8988T (cell line): ENCODE measurements at places on chromosomes 12 and 14.

GRCh38 chr12:93785249-93786010, 108.3 kb downstream of the CRADD start:
- DNase-seq: peak; percentile 17

DNA sequence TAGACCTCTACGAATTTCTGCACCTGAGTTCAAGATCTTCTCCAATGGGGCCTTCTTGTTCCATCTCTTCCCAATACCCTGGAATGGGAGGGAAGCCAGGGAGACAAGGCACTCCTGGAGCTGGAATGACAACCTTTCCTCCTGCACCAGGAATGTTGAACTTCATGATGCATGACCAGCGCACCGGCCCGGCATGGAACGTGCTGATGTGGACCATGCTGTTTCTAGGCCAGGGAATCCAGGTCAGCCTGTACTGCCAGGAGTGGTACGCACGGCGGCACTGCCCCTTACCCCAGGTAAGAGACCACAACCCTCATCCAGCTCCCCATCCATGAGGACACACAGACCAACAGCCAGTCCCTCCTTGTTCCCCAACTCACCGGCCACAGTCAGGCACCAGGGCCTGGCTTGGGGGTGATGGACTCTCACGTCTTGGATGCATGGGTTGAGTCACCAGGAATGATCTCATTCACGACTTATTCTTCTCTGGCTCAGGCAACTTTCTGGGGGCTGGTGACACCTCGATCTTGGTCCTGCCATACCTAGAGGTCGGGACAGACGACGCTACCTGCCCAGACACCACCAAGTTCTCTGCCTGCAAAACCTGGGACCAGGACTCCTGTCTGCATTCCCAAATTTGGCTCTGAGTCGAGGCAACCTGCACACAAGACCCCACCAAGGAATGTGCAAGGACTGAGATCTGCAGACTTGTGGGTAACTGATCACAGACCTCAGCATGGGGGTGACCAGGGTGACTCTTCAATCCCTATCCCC, 20.5 kb downstream of the SOAT2 start:
- no peak for DNase-seq

DNA sequence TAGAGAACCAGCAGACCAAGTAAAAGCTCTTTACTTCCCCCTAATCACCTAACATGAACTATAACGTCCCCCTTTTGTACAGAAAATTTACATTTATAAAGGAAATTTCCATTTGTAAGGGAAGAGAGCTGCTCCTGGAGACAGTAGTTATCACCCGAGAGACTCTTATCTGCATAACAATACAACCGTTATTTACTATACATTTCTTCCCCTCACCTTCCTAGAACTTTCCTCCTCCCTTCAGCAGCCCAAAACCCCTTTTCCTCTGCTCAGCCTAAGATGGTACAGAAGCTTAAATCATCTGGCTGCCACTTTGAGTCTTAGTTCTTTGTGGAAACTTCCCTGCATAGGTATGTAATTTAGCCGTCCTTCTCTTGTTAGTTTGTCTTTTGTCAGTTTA, 40.4 kb upstream of the ETV6 start:
- DNase-seq: no peak

- no peak for DNase-seq
Measured at GRCh38 chr12:76706761-76707160, 57.2 kb upstream of the ZDHHC17 start.

DNA sequence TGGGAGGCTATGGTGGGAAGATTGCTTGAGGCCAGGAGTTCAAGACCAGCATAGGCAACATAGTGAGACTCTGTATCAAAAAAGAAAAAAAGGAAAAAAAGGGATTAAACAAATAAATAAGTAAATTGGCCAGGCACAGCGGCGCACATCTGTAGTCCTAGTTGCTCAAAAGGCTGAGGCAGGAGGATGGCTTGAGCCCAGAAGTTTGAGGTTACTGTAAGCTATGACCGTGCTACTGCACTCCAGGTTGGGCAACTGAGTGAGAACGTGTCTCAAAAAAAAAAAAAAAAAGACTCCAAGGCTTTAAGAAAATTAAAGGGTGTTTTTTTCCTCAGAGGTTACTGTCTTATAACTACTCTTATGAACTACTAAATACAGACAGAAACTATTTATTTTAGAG, 11.7 kb downstream of the BEST3 start:
- no peak for DNase-seq

GRCh38 chr14:64421166-64421565, 33.0 kb downstream of the MTHFD1 start:
- no peak for DNase-seq

DNA sequence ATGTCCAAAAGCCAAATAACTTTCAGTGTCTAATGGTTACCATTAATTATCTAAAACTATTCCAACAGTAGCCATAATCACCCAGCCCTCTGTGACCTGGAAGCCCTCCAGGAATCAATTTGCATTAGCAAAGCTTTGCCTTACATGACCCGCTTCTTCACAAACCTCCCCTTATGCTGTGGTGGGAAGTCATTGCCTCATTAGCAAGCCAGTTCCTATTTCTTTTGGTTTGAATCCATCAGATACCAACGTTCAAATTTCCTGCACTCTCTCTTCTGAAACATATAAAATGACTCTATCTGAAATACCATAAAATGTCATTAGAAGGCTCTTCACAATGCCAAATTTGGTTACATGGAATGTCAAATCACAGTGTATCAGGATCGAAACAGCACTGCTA, 268.3 kb upstream of the PRKD1 start:
- no peak for DNase-seq

GRCh38 chr12:119681728-119682638, 14.1 kb downstream of the PRKAB1 start:
- no peak for DNase-seq

DNA sequence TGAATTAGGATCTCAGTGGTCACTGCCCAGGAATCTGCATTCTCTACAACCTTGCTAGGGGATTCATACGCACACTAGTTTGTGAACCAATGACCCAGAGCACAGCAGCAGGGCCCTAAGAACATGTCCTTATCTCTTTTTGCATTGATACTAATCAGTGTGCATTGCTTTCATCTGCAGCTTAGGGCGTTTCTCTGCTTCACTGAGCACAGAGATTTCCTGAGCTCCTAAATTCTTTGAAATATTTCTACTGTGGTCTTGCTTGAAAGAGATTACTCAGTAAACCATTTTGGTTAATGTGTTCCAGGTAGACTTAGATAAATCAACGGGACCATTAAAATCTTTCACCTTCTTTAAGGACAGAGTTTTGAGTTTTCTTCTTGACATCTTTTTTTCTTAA, 351.3 kb upstream of the KITLG start:
- no peak for DNase-seq

DNA sequence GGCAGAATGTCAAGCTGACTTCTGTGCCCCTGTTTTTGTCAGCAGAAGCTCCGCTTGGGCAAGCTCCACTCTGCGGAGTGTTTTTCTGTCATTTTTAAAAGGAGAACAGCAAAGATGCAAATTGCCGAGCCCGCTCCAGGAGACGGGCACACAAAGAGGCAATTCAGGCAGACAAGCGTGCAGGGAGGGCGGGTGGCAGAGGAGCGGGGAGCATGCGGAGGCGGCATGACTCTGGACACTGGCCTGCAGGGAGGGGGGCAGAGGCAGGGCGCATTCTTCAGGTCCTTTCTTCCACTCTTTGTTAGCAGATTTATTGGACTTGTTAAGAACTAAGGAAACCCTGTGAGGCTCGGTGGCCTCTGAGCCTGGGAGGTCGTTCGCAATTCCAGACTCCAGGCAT, 187.3 kb upstream of the RMST start:
- no peak for DNase-seq

DNA sequence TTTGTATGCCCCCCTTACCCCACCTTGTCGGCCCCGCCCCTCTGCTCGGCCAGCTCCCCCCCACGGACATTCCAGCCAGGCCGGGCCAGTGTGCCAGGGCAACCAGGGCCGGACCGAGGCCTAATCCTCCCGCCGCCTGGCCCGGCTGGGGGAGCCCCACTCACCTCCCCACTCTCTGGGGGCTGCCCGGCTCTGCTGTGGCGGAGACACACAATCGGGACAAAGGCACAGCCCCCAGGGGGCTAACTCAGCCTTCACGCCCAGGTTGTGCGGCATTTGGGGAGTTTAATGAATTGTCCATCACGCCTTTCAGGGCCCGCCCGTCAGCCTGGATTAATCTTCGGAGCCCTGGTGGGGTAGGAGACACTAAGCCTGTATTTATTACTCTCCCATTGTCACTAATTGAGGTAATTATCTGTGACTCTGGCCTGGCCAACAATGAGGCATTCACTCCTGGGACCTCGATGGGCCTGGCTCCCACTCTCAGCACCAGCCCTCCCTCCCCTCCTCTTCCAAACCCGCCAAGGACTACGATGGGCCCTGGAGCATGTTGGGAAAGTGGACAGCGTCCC, 8.7 kb downstream of the WNT1 start:
- DNase-seq: no peak

DNA sequence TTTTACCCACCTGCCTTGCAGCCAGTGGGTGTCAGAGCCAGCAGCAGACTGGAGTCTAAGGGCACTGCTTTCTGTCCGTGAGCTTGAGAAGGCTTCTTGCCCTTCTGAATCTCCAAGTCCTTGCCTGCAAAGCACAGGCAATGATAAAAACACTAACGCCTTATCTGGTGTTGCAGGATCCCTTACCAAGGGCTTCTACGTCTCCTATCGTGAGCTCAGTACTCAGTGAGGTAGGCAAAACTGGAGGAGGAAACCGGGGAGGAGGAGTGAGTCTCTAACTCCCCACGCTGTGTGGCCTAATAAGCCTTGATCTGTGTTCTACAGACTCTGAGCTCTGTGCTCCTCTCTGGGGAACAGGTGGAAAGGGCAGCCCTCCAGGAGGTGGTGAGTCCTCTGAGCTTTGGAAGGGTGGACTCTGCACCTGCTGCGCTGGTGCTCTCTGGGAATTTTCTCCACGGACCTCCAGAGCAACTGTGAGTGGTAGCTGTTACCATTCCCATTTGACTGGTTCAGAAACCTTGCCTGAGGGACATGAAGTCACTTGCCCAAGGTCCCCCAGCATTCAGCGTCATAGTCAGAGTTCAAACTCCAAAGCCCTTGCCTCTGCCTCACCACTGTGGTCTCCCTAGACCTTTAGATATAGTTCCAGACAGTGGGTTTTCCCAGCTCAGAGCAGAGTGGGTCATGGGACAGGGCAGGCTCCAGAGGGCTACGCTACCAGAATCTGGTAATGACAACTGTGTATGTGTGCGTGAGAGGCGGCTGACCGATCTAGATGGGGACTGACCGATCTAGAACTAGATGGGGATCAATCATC, 7.0 kb upstream of the MARK3 start:
- no peak for DNase-seq

- no peak for DNase-seq
Measured at GRCh38 chr14:102540315-102541028, 30.9 kb upstream of the ANKRD9 start.

DNA sequence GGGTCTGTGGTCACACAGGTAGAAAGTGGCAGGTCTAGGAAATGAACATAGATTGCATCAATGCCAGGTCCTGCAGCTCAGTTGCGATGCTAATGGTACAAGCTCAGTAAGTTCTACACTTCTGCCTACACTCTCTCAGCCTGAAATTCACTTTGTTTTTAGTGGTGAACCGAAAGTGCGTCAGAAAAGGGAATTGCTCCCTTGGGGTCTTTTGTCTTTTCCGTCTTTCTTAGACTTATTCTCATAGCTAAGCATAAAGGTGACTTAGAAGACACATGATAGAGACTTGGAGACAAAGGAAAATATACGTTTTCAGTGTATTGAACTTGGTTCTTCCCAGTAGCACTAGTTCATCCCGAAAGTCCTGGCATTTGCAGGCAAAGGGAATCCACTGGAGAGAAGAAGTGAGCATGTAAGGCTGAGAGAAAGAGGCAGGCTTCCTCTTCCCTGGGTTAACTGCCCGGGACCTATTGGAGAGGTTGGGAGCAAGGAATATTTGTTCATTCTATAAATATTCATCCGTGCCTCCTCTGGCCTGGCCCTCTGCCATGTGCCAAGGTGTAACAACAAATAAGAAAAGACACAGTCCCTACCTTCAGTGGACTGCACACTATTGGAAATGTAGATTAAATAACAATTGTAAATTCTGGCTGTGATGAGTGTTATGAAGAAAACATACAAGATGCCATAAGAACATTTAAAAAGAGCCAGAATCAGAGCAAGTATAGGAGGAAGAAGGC, 785.8 kb downstream of the MED13L start:
- DNase-seq: no peak

GRCh38 chr14:96167224-96168148, 37.2 kb upstream of the BDKRB2 start:
- DNase-seq: no peak

- no peak for DNase-seq
Measured at GRCh38 chr14:95903616-95904107, 27.0 kb downstream of the TUNAR start.

DNA sequence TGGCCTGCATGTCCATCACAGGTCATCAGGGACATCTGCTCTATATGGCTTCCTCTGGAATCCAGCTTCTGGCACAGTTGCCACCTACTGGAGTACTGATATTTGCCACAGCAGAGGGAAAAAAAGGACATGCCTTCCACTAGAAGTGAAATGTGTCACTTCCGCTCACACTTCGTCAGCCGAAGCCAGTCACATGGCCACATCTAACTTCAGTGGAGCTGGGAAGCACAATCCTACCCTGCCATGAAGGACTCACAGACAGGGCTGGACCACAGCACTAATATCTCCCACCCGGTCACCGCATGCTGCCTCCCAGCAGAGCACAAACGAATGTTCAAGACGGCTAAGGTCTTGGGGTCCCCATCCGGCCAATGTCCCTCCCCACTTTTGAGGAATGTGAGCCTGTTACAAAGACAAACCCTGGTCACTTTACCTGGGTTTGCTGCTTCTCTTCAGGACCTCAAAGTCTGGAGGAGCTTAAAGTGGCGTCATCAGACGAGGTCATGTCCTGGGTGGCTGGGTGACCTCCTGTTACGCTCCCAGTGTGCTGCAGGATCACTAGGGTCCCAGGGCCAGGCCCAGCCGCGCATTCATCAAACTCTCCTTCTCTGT, 98.6 kb downstream of the GCH1 start:
- no peak for DNase-seq

- no peak for DNase-seq
Measured at GRCh38 chr12:45338272-45338671, 122.4 kb downstream of the ANO6 start.

DNA sequence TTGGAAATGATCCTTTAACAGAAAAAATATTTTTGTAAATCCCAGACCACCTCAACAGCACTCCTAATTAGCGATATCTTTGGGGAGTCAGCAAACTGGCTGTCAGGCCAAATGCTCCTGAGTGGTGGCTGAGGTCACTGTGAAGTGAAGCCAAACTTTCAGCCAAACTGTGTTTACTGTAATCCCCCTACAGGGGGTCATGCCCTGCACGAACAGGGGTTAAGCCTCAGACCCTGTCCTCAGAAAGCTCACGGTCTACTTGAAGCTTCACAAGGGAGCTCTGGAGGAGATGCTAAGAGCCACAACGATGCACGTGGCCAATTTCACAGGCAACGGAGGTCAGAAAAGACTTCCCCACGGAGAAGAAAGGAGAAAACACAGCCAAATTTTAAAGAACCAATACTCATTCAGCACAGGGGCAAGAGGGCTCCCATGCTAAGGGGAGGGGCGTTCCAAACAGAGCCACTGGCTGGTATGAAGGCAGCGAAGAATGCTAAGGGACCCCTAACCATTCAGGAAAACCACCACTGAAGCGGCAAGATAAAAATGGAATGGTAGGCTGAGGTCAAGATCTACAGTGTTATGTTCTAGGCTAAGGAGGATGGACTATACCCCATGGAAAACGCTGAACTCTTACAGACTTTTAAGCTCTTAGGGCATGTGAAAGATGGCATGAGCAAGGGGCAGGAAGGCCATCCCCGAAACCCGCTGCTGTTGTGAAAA, 105.4 kb downstream of the ITPR2 start:
- DNase-seq: no peak

- DNase-seq: no peak
Measured at GRCh38 chr12:105538880-105539279, 208.4 kb downstream of the C12orf75 start.

- no peak for DNase-seq
Measured at GRCh38 chr14:34662561-34663088, 32.7 kb upstream of the SNX6 start.
